Stimulated activated CD4-positive, alpha-beta T cell treated with anti-CD3 and anti-CD28 coated beads, TNF-alpha, amount 100 ng/mL, for 1 hour (primary cell): ENCODE measurements at places on chromosomes 16 and 17.

DNA sequence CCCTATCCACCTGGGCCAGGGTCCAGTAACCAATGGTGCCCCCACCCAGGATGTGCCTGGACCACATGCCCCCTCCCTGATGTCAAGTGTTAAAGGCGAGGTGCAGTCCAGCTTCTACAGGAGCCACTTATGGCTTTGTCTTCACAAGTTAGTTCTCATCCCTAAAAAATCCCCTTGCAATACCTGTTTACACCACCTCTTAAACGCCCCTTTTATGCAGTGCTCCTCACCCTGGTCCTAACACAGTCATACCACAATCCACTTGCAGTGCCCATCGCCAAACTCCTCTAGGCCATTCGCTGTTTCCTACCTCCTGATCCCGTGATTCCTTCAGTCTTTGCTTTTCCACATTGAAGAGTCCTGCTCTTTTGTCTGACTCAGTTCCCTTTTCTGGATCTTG is 7.1 kb downstream of the GLYR1 start:
- DNase-seq = no peak

DNA sequence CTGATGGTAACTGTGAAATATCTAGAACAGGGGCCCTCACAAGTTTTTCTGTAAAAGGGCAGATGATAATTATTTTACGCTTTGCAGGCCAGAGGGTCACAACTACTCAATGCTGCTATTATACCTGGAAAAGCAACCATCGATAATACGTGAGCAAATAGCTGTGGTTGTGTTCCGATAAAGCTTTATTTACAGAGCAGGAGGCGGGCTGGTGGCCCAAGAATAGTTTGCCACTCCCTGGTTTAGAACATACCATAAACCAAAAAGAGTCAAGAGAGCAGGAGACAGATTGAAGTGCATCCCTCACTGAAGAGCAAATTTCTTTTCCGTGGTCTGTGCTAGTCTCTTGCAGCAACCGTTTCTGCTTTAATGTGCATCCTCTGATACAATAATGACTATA is 77.9 kb upstream of the DYNLRB2 start:
- no peak for DNase-seq

DNA sequence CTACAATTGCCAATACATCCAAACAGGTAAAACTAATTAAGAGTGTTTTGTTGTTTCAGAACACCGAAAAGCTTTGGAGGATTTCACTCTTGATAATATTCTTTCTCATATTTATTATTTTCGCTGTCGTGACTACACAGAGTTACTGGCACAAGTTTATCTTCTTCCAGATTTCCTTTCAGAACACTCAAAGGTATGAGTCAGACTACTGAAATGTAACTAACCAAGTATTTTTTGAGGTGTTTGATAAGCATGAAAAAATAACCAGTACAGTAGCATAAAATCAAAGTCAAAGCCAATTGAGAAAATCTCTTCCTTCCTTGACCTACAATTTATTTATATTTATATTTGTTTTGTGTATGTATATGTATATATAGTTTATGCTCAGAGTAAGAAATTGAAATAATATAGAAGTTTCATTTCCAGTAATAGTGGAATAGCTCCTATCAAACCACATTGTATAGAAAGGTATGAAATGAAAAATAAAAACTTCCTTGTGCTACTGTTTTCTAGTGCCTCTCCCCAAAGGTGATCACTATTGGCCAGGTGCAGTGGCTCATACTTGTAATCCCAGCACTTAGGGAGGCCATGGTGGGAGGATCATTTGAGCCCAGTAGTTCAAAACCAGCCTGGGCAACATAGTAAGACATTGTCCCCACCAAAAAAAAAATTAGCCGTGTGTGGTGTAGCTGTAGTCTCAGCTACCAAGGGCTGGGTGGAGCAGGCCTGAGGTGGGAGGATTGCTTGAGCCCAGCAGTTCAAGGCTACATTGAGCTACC is 10.9 kb downstream of the RAD51C start:
- DNase-seq = no peak

GRCh38 chr17:19292377-19292711 is 55.2 kb downstream of the EPN2 start:
- no peak for DNase-seq

- DNase-seq = no peak
These were observed 52.0 kb downstream of the COTL1 start for GRCh38 chr16:84565669-84566495.

GRCh38 chr17:78718575-78719208 is 63.4 kb downstream of the CYTH1 start:
- no peak for DNase-seq

GRCh38 chr17:5677620-5678019 is 93.3 kb upstream of the NLRP1 start:
- DNase-seq = no peak

- no peak for DNase-seq
These were observed 581.1 kb downstream of the MAF start for GRCh38 chr16:79019431-79019830.

GRCh38 chr17:40553694-40554534 is 11.4 kb downstream of the CCR7 start:
- DNase-seq = no peak

DNA sequence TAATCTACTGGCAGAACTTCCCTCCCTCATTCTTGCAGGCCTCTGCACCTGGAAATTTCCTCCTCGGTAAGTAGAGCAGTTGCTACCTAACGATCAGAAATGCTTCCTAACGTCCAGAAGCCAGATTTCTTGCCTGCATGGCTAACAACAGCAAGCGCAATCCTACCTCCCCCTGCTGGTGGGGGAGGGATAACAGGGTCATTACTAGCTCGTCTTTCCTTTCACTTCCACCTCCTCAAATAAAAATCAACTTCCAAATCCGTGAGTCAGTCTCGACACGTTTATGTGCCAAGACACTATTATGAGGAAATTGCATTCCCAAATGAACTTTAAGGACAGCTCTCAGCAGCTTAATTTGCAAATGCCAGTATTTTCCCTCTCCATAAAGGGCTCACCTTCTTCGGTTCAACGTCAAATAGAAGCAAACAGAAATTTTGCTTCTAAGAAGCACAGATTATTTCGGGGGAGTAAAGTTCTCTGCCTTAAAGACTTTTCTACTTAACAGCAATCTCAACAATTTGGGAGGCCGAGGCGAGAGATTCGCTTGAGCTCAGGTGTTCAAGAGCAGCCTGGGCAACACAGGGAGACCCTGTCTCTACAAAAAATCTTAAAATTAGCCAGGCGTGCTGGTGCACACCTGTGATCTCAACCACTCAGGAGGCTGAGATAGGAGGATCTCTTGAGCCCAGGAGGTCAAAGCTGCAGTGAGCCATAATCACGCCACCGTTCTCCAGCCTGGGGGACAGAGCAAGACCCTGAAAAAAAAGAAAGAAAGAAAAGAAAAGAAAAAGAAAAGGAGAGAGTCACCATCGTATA is 188.6 kb upstream of the PSMD7 start:
- DNase-seq = no peak

DNA sequence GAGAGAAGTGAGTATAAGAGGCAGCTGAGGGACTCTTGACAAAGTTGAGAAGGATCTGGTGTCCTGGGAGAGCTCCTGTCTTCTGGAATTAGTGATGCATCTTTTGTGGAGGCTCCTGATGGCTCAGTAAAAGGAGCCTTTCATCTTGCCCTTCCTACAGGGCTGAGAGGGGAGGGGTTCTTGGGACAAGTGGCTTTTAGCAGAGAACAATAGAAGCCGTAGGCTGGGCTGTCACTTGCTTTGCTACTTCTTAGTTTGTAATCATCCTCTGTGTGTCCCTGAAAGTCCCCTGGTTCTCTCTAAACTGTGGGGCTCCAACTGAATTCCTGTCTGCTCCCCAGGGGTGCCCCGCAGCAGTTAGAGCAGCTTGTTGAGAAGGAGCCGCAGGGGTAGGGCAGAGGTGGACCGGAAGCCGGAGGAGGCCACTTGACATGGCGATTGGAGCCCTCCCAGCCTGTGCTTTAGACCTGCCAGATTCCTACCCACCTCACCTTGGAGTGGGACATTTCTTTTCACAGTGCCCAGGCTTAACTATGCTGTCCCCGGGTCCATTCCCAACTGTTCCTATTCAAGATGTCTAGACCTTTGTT is 85.1 kb downstream of the PRKCA start:
- no peak for DNase-seq

DNA sequence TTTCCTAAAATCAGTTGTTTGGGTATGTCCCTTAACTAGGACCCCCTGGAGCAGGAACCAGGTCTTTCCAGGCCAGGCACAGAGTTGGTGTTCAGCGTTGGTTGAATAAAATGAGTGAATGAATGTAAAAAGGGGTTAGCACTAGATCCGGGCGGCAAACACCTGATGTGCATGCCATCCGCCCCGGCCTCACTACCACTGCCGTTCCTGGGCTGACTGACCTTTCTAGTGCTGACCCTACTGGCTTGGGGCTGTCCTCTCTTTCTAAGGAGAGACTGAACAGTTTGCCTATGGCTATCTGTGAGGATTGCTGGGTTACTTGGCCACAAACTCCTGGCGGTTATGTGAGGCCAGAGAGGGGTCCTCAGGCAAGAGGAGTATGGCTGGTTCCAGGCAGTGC is 10.1 kb upstream of the PHF12 start:
- no peak for DNase-seq

GRCh38 chr16:85935974-85936760 is 37.2 kb downstream of the IRF8 start:
- peak; percentile 41 for DNase-seq

GRCh38 chr17:2385240-2386210 is 15.3 kb downstream of the MNT start:
- DNase-seq = no peak

DNA sequence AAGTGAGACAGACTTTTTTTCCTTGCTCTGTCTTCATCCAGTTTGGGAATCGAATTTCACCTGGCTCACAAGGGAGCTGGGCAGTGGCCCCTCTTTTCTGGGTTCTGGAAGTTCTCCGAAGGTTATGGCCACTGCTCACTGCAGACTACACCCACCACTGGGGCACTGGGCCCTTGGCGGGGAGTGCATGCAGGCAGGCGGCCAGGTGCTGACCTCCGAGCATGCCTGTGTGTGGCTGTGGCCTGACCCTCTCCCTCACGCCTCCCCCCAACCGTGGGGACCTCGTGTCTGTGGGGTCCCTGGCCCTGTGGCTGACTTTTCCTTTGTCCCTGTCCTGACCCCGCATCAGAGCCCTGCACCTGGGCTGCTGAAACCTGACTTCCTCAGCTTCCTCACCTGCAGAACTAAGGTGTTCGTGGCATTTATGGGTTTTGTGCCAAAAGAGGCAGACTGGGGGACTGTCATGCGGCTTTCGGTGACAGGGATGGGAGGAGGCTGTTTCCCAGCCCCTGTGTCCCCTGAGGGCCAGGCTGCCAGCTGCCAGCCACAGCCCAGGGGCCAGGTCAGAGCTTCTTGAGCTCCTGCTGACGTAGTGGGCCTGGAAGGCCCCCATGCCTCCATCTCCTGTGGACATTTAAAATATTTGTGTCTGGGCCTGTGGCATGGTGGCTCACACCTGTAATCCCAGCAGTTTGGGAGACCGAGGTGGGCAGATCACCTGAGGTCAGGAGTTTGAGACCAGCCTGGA is 21.4 kb downstream of the ASPSCR1 start:
- no peak for DNase-seq

- DNase-seq = peak; percentile 28
These were observed at the start of gene CENPV for GRCh38 chr17:16353317-16354174. TSS of gene CENPV (minus strand) at chr17:16353469. CDS start at chr17:16353436, 33 bp downstream.
